ENCODE measurements at places on chromosomes 16 and 17.

GRCh38 chr17:58520843-58521430 is 6.5 kb upstream of the MTMR4 start:
- DNase-seq, result no peak

DNA sequence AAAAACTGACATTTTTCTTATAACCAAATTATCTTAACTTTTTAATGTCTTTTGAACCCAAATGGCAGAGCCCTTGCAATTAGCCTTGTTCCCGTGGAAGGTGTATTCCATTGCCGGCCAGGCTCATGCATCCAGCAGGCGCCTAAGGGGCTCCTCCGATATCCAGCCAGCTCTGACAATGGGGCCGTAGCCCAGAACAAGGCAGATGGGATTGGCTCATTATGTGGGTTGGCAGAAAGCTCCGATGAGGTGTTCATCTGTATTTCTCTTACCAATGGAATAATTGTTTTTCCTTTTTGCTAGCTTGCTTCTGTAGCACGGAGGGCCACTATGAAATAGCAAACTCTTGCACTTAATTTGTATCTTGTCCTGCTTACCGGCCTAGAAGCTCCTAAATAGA is 208.2 kb upstream of the CHMP6 start:
- peak; percentile 51 for DNase-seq

- no peak for DNase-seq
Observed at GRCh38 chr16:48168075-48168474, 12.3 kb upstream of the ABCC12 start.

- no peak for DNase-seq
Observed at GRCh38 chr16:66254106-66254505, 112.4 kb upstream of the CDH5 start.

DNA sequence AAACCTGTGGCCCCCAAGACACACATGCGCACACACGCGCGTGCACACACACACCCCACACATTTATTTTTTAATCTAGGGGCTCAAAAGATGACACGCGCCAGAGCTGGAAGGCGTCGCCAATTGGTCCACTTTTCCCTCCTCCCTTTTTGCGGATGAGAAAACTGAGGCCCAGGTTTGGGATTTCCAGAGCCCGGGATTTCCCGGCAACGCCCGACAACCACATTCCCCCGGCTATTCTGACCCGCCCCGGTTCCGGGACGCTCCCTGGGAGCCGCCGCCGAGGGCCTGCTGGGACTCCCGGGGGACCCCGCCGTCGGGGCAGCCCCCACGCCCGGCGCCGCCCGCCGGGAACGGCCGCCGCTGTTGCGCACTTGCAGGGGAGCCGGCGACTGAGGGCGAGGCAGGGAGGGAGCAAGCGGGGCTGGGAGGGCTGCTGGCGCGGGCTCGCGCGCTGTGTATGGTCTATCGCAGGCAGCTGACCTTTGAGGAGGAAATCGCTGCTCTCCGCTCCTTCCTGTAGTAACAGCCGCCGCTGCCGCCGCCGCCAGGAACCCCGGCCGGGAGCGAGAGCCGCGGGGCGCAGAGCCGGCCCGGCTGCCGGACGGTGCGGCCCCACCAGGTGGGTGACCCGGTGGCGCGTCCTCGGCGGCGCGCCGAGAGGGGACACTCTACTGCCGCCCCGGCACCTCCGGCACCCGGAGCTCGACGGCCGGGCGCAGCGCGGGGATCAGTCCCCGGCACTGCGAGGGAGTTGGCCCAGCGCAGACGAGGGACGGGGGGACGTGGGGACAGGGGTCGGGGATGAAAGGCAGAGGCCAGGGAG is at the start of gene STAT5A:
Gene STAT5A (plus strand): TSS at position 522 of the 826 bp plus-strand sequence. CDS start 914 bp downstream, outside the sequence.
- DNase-seq, result no peak

- no peak for DNase-seq
Observed at GRCh38 chr17:4623249-4623648, 18.2 kb downstream of the ALOX15 start.

- no peak for DNase-seq
Observed at GRCh38 chr16:19722269-19722952, 4.3 kb downstream of the IQCK start.

- no peak for DNase-seq
Observed at GRCh38 chr16:78900966-78901365, 699.6 kb downstream of the MAF start.

DNA sequence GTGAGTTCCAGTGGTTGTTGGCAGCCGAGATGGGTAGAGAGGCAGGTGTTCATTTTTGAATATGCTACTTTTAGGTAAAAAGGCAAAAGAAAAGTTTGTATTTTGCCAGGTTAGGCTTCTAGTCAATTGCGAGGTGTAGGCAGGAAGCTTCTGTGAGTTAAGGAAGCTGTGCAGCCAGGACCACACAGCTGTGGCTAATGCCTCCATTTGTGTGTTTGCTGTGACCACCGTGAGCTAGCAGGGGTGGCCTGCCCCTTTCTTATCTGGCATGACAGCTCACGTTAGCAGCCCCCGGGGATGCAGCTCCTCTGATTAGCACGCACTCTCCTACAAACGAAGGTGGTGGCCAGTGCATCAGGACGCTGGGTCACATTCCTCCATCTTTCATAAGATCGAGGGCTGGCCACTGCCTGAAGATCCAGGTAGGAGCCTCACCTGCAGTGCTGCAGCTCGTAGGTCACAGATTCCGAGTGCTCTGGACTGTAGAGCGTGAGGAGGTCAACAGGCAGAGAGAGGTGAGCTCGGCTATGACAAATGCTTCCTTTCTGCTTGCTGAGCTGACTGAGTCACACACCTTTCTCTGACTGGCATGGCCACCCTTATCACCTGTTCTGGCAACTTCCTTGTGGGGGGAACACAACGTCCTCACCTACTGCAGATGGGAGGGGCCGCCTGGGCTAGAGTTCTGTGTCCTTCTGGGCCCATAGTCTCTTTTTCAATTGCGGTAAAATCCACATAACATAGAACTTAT is 244.4 kb downstream of the HS3ST3B1 start:
- DNase-seq, result no peak

GRCh38 chr17:47993031-47993564 is 22.2 kb downstream of the CDK5RAP3 start:
- no peak for DNase-seq

Measured in NCI-H446 (cell line).